ENCODE measurements at places on chromosomes 16 and 17.

- DNase-seq: no peak
These were observed 11.7 kb upstream of the CPPED1 start for GRCh38 chr16:12815361-12815760.

DNA sequence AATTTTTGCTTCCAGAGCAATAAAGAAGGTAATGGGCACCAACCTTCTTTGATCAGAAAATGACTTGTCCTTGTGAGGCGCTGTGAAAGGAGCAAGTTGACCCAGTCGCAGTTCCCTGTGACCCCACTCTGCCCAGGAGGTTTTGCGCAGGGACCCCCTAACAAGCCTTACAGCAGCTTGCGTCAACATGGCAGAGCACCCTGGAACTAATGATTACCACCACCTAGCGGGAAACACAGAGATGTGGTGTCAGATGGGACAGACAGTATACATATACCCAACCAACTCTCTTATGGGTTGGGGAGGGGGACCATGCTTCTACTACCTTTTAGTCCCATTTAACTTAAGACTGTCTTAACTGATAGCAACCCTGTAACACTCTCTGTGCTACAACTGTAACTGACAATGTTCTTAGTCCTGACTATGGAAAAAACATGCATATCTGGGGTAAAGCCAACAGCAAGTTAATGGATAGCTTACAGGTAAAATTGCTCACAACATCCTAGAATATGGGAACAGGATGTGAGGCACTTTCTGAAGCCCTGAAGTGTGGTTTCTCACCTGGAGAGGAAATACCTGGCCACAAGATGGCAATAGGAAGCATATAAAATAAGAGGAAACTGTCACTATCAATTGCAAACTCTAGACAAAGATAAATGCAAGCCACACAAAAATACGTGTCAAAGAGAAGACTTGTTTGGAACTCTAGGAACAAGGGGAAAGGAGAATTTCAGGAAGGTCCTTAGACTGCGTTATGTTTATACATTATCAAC lies 3.0 kb downstream of the KARS1 start:
- no peak for DNase-seq

DNA sequence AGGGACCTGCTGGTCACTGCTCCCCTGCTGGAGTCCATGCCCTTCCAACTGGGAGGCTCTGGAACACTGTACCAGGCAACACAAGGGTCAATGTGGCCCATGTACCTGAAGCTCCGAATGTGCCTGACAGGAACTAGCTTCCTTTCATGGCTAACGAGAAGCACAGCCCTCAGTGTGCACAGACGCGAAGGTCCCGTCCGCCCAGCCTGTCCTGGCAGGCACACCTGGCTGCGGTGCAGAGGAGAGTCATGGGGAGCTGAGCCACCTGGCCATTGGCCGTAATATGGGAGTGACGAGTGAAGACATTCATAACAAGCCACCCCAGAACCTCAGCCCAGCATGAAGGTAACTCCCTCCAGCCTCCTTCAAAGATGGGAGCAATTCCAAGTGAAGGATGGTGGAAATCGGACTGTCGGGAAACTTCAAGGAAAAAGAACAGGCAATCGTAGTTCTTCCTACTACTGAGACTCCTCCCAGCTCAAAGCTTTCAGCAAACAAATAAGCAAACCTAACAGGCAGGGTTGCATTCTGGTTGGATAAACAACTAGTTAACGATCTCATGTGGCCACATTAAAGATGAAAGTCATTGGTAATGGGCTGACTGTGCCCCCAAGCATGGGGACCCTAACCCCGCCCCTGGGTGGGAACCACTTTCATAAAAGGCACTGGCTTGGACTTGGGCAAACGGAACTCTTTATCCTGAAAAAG lies 13.2 kb downstream of the TMEM11 start:
- DNase-seq: no peak

DNA sequence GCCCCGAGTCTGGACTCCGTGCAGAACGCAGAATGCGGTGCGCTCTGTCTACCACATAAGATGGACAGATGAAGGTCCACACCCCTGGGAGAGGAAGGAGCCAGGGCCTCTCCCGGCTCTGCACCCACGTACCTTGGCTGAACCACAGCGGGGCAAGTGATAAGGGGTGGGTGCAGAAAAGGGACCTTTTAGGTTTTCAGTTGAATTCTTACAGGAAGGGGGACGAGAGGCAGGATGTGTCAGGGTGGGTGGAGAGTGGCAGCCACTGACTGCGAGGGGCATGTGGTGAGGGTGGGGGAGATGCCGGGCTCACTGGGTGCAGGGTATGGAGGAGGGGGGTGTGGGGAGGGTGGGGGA lies 372 bp downstream of the CD300A start:
- no peak for DNase-seq

DNA sequence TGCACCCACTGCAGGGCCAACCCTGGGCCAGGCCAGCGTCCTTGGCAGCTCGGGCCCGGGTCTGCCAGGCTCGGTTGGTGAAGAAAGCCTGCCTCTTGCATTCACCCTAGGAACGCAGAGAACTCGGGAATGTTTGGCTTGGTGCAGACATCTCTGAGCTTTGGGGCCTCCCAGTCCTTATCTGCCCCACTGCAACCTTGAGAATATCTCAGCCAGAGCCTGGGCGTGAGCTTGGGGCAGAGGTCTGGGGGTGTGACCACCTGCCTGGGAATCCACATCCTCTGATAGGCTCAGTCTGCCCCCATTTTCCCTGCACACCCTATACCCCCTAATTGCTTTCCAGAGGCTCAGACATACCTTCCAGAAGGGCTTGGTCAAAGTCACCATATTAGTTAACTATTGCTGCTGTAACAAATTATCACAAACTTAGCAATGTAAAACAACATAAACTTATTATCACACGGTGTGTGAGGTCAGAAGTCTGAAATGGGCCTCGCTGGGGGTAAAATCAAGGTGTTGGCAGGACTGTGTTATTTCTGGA lies 30.7 kb upstream of the ZNF423 start:
- no peak for DNase-seq

- no peak for DNase-seq
These were observed 86.0 kb downstream of the AIPL1 start for GRCh38 chr17:6348891-6349290.

GRCh38 chr16:53609536-53609935 lies 94.1 kb downstream of the RPGRIP1L start:
- DNase-seq: no peak

GRCh38 chr17:79439493-79439892 lies 171.4 kb downstream of the RBFOX3 start:
- no peak for DNase-seq

GRCh38 chr17:5437721-5438317 lies 1.1 kb downstream of the C1QBP start:
- DNase-seq: no peak

GRCh38 chr16:12144355-12144754 lies 167.8 kb downstream of the SNX29 start:
- DNase-seq: no peak

- DNase-seq: no peak
These were observed 26.7 kb upstream of the PLCG2 start for GRCh38 chr16:81752225-81752875.

DNA sequence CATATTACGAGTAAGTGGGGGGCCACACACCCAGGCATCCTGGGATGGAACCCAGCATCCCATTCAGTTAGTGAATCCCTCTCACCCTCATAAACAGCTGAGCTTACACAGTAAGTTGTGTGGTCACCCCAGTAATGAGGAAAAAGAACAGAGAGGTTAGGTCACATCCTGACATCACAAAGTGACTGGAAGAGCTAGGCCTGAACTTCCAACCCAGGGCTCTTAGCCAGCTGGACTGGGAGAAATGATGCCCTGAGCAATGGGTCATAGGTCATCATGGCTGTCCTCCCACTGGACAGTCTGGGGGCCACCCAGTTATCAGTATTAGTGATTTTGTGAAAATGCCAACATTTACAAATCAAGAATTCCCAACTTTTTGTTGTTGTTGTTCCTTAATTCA lies 205.3 kb downstream of the ZNF423 start:
- DNase-seq: no peak

GRCh38 chr17:228951-229708 lies 47.7 kb upstream of the DOC2B start:
- no peak for DNase-seq

GRCh38 chr16:74817851-74818250 lies 43.2 kb upstream of the FA2H start:
- no peak for DNase-seq

Data from activated CD8-positive, alpha-beta memory T cell treated with anti-CD3 and anti-CD28 coated beads, Interleukin-2, amount 50 U/mL, for 48 hours (primary cell).